Ovary (tissue), 10 donors: ENCODE measurements at places on chromosomes 3 and 15.

DNA sequence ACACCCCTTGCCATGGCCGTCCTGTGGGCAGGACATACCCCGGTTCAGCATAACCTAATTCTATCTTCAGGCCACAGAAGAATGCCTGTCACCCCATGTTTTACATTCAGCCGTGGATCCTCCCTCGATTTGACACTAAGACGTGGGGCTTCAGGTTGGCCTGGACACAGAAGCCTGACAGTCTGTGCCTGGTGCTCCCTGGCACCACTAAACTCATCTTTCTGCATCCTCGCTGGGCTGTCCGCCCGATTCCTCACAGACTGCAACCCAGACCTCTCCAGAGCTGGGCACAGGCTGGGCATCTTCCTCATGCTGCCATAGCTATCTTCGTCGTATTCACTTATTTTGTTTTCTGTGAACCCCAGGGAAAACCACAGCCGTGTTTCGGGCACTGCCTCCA, 117.8 kb upstream of the IQSEC1 start:
- no peak for DNase-seq

DNA sequence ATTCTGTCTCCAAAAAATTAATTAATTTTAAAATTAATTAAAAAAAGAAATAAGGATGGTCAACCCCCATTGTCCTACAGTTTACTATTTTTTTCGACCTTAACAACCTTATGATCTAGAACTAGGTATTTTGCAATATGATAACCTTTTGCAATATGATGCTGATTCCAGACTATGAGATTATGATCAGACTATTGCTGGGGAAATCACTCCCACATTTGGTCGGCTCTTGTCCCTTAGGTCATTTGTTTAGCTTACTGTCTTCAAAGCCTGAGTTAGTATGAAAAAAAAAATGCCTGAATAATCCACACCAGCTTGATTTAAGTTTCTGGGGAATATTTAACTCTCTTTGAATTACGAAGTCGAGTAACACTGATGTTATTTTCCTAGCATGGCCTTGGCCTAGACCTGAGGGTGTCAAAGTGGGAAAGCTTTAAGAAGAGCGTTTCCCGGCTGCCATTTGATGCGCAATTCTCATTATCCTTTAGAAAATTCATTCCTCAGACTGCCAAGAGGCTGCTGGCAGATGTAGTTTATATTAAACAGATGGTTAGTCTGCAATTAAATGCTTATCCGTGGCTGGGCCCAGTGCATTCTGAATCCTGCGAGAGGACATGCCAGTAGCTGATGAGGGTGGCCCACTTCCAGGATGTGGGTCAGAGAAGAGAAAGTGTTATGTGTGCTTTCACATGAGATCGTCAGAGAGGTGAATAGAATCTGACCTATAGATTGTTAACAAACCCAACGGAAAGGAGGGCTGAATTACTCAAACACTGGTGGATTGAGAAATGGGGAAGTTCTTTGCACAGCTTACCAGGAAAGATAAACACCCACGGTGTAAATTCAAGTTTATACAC, 496.0 kb upstream of the THBS1 start:
- DNase-seq, result peak; percentile 65

- DNase-seq, result no peak
Measured at GRCh38 chr3:18237251-18238005, 187.7 kb downstream of the SATB1 start.

DNA sequence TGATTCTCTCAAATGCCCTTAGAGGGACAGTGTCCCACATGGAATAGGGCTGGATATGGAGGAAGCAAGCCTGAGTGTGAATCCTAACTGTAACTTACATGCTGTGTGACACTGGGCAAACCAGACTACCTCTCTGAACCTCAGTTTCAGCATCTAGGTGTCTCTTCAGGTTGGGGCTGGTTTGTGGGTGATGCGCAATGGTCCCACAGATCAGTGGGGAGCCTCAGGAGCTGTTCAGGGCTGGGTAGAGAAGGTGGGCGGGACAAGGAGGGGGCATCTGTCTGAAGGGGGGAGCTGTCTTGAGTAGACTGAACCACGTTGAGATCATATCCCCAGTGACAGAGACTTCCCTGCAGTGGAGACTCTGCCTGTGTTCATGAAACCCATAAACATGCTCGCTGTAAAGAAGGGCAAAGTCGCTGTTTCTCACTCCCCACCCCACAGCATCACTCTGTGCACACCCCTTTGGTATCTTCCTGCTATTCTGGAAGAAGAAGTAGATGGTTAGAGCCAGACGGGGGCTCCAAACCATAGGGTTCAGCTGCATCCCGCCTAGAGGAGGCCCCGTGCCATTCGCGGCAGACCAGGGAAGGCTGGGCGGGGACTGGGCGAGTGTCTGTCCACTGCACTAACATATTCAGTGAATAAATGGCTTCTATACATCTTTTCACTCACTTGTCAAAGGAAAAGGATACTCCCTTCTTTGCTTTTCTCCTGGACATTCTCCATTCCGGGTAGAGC, 28.4 kb downstream of the SRPRB start:
- no peak for DNase-seq

DNA sequence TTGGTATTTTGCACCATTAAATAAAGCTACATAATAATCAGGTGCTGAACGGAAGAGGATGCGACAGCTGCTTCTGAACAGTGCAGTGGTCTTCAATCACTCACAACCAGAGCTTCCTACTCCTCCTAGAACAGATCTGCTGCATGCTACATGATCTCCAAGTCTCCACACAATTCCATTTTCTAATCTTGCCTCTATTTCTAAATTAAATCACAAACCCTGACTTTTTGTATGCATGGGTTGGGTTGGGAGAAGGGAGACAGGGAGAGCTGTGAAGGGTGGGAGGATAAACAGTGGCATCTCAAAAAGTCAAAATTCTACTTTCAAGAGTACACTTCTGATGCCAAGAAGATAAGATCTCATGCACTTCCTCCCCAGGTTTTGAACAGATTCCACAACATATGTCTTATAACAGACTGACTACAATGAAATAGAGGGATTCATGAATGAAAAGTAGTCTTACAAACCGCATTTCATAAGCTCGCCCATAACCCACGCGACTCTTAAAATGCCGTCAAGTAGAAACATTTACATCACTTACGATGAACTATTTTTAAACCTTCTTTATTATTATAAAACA, 57.2 kb downstream of the CHSY1 start:
- DNase-seq, result no peak

- DNase-seq, result no peak
Measured at GRCh38 chr3:53571264-53571663, 76.9 kb downstream of the CACNA1D start.

GRCh38 chr3:71885006-71885405, 100.1 kb upstream of the PROK2 start:
- no peak for DNase-seq

DNA sequence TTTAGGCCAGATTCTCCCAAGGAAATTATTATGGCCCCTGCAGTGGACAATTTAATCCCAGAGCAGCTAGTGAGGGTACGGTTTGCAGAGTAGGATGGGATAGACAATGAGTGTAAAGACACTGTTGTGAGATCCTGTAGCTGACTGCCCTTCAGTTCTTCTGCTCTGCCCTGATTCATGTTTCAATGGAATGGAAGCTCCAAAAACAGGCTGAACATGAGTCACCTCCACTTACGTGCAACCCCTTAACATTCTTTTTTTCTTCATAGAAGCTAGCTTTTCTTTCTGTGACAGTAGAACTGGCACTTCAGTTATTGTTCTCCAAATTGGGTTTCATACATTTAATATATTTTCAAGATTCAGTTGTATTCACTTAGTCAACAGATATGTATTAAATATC, 32.1 kb downstream of the CLDN18 start:
- no peak for DNase-seq

DNA sequence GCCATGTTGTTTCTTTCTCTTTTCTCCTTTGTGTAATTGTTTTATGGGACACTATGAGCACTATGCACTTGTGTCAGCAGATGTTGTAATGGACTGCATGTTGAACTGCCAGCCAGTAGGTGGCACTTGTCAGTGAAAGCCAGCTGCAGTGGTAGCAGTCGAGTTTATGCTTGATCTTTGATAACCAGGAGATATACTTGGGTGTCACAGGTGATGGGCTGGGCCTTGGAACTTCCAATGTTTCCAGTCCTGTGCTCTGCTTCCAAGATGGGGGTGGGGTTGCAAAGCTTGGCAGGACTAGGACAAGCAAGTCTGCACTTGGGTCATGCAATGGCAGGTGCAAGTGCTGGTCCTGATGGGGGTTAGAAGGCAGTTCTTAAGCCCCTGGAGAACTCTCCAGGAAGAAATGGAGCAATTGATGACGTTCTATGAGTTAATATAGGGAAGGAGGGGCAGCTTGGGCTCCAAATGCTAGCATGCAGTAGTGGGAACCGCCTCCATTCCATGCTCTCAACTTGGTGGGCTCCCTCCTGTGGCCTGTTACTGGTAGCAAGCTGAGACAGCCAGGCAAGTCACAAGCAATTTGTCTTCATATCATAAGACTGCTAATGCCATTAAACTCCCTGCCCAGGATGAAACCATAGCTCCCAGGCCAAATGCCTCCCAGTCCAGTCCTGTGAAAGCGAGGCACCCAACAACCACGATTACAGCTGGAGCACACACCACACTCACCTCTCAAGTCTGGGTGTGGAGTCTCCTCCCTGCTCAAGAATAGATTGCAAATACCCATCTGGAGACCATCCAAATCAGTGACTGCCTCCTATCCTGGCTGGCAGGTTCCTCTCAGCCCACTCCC, 287.2 kb downstream of the CGGBP1 start:
- DNase-seq, result no peak

DNA sequence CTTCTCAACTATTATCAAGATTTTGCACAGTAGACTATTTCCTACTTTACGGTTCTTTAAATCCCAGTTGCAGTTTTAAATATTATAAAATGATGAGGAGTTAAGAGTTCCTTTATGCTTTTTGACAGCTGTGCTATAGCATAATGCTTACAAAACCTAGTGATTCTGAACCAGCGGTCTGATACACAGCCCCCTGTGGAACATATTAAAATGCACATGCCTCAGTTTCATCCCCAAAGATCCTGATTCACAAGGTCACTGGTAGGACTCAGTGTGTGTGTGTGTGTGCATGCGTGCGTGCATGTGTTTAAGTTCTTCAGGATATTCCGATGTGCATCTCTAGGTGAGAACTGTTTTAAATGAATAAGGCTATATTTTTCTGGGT, 330.1 kb upstream of the TPM1 start:
- DNase-seq, result no peak

GRCh38 chr3:190013943-190014924, 106.5 kb downstream of the P3H2 start:
- DNase-seq, result no peak

DNA sequence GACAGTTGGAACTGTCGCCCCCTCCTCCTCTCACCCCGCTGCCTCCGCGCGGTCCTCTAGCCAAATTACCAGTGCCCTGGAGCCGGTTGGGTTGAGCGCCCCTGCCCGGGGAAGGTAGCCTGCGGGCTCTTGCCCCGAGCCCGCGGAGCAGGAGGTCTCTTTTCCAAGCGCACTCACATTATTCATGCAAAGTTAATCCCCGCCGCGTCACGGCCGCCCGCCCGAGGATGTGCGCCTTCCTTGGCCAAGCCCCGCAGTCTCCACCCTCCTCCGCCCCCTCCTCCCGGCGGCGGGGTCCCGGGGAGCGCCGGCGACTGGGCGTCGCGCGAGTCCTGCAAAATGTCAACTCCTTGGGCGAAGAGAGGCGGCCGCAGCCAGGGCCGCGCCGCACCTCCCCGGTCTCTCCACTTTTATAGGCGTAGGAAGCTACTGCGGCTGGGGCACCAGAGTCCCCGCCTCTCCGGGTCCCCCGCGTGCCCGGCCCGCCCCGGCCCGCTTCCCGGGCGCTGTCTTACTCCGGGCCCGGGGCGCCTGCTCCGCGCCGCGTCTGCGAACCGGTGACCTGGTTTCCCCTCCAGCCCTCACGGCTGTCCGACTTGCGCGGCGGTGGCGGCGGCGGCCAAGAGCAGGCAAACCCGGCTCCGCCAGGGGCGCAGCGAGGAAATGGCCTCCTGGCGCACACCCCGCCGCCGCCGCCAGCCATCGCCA, at the start of gene THRB:
Gene THRB, minus strand, starts transcription at position 233 of the 708 bp plus-strand sequence.
- DNase-seq, result peak; percentile 66

- DNase-seq, result no peak
Measured at GRCh38 chr3:123303976-123304560, 102.3 kb downstream of the SEC22A start.

DNA sequence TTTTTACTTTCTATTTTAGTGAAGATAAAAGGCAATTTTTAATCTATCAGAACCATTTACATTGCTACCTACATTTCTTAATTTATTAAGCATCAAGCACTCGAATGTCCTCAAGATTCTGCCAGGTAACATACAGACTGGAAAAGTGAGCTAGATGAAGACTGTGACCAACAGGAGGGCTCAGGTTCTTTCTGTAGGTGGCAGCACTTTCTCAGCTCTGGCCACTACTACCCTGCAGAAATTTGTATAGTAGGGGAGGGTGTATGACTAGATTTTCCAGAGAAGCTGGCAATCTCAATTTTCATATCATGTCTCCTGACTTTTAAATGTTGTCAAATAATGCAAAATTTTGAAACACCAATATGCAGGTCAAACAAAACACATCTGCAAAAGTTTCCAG, 165.0 kb upstream of the SUCLG2 start:
- no peak for DNase-seq

DNA sequence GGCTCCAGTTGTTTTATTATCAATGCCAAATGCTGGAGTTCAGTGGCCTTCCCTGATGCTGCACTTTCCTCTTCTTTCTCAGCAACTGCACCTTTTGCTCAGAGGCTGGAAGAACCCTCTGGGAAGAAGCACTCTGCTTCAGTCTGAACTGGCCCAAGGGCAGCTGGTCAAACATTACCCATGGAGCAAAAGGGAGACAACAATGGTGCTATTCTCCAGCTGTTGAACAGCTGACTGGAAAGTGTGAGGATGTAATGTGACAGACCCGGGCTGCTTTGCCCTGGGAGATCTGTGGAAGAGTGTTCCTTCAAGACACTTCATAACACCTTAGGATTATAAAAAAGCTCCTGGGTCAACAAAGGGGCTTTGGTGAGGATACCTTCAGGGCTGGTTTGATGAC, 84.9 kb downstream of the EPHB1 start:
- no peak for DNase-seq

DNA sequence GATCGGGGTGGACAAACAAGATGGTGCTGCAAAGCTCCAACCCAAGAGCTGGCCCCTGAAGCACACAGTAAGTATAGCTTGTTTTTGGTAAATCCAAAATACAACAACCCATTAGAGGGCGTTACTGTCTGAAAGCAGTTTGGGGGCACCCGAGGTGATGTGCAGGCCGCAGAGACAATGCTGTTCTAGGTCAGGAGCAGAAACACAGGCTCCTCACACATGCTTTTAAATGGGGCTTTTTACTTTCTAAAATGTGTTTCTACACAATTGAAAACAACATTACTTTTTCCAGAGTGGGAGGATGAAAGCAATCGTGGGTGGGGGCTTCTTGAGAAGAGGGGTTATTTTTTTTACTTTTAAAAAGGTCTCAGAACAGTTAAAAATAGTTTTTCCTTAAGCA, 1029.3 kb upstream of the CFAP20DC start:
- no peak for DNase-seq

DNA sequence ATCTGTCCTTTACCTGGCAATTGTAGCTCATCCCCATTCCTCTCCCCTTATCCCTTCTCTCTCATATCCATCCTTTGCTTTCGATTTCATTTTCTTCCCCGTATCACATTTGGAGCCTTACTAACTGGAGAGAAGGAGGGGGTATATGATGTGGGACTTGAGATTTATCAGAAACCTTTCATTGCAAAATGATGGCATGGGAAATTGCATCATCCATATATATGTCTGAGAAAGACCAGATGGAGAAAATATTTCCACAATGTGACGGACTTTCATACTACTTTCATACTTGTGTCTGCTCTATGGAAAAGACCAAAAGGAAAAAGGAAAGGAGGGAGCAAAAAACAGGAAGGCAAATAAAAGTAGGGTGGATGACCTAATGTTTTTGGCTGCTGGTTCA, 675.2 kb downstream of the AGBL1 start:
- DNase-seq, result no peak
